ENCODE measurements at places on chromosomes 7 and 10.

DNA sequence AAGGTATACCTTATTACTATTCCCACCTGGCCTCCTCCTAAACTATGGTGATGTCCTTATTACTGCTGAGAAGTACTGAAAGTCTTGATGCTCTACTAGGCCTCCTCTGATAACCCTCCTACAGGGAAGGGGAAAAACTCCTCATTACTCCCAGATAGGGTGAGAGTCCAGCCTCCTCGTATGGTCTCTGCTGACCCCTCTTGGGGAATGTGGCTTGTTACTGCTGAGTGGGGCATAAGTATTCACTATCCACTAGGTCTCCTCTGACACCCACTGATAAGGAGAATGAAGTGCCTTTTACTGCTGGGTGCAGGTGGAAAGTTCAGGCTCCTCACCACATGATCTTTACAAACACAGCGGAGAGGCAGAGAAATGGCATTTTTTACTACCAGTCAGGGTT lies 222.9 kb downstream of the CHRM2 start:
- DNase-seq, result no peak

GRCh38 chr10:7205656-7206055 lies 205.2 kb downstream of the SFMBT2 start:
- no peak for DNase-seq

DNA sequence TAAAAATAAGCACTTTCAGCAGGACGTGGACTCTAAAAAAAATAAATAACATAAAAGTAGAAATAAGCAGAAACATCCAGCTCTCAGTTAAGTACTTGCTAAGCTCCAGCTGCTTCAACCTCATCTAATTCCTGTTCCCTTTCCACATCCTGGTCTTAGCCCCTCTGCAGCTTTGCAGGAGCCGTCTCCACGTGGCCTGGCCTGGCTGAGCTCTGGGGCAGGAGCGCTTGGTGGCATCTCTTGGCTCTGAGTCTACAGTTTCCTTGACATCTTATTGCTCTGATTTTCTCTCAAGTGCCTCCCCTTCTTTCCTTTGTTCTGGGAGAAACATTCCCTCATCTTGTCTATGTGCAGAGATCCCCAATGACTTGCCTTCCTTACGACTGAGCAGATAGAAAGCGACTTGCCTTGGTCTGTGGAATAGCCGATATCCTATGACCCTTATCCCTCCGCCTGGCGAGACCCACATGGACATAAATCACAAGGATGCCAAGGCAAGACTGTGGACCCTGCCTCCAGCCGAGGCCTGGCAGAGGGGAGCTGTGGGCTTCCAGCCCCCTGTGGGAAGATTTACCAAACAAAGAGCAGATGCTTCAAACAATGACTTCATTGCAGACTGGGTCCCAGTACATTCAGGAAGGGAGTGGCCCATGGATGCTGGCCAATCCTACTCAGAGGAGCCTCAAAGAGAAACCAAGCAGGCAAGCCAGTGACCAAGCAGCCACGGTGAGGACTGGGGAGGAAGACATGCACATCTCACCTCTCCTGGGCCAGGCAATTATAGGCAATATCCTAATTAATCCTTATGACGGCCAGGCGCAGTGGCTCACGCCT lies 61.9 kb downstream of the SPOCK2 start:
- DNase-seq, result no peak

- no peak for DNase-seq
Measured at GRCh38 chr10:1214071-1214675, 158.0 kb downstream of the WDR37 start.

DNA sequence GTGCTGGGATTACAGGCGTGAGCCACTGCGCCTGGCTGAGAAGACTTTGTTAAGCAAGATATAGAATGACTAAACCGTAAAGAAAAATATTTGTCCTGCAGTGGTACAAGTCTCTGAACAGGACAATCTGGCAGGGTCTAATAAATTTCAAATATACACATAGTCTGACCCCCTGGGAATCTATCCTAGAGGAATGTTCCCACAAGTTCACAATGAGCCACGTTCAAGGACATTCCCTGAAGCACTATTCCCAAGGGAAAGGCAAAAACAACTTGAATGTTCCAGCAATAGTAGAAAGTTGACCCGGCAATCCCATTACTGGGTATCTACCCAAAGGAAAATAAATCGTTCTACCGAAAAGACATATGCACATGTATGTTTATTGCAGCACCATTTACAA lies 82.0 kb downstream of the HIP1 start:
- no peak for DNase-seq

DNA sequence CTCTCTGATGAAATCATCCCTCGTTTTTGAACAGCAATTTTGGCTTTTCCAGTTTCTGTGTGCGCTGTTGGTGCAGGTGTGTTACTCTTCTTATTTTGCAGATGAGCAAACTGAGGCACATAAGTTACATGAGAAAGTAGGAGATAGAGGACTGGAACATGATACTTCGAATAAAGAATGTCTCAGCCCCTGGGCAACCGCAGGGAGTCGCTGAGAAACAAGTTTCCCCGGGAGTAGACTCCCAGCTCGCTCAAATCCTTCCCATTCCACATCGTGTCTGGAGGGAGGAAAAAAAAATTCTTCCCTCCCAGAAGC lies 18.0 kb downstream of the MXI1 start:
- DNase-seq, result no peak

- DNase-seq, result no peak
Measured at GRCh38 chr7:115631782-115632181, 398.8 kb downstream of the TFEC start.

DNA sequence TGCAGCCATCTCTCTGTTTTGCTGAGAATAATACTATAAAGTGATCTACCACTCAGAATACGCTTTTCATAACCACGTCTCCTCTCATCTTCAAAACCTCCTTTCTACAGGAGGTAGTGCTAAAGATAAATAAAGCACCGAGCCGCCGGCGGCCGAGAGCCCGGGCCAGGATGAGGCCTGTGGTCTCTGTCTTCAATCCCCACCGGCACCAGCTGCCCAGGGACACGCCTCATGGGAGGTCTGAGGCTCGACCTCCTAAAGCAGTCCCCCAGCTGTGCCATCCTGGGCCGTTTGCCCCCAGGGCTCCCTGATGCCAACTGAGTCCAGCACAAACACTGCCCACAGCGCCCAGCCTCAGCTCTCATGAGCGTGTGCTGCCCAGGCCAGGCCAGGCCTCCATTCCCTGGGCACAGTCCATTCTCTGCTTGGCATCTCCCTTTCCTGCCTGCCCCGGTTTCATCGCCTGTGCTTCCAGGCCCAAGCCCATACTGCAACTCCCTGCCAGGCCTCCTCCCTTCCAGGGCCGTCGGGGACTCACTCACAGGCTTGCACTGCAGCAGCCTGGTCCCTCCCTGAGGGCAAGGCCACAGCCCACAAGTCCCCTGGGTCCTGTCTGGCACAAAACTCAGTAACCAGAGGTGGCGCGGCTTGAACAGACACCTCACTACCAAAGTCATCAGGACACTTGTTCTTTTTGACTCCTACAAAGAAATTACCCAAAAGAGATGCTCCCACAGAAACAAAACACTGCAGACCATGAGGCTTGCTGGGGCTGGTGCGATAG lies 2.5 kb downstream of the INTS1 start:
- no peak for DNase-seq

- DNase-seq, result no peak
Measured at GRCh38 chr10:103828587-103829197, 26.7 kb downstream of the SH3PXD2A start.

DNA sequence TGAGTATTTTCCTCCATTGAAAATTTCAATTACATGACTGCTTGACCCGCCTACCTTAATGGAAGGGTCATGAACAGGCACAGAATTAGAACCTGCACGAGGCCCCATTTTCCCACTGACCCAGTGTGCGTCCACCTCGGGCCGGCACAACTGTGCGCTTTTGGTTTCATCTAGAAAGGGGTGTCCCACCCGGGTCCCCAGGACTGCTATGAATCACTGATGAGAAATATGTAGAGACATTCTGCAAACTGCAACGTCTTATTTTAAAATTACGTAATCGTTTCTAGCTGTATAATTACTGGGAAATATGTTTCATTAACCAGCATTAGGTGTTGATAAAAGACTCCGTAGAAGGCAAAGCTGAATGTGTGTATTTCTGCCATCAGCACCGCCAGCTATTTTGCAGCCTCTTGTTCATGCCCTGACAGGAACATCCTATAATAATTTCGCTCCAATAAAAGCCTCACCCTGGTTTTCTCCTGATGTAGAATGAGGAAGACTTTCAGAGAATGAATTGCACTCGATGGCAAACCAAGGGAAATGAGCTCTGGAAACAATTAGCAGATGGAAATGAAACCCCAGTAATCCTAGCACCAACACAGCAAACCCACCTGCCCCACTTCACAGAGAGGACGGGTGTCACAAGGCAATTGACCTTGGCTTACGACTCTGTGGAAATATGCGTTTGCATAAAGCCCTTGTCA lies 562.1 kb downstream of the DNAJB6 start:
- DNase-seq, result no peak

DNA sequence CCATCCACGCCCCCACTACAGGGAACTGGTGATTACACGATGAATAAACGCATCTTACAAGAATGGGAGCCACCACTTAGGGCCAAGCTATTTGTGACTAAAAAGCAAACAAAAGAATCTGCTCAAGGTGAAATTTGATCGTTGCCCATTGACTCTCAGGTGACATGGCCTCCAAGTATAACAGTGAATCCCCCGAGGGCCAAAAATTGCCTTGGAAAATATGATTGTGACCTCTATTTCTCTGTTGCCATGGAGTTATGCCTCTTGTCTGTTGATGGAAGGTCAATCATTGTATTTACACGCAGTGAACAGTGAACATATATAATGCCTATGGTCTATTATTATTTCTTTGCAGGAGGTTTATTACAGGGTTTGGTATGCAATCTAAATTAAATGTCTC lies 282.3 kb downstream of the KLF6 start:
- DNase-seq, result no peak

- DNase-seq, result no peak
Measured at GRCh38 chr7:1752771-1753563, 82.9 kb downstream of the ELFN1 start.

DNA sequence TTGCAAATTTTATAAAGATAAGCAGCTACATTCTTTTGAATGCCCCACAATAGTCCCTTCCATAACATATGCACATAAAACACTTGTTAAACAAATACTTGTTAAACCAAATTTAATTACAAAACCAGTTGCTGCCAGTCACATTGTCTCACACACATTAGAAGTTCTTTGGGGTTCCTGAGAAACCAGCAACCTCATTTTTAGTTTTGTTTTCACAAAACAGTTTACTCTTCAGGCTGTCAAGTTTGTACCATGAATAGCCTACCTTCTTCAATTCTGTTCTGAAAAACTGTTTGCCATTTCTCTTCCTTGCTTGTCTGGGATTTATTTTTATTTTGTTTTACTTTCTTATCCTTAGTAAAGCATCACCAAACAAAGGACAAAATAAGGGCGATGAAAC lies 176.5 kb upstream of the PHF14 start:
- no peak for DNase-seq

DNA sequence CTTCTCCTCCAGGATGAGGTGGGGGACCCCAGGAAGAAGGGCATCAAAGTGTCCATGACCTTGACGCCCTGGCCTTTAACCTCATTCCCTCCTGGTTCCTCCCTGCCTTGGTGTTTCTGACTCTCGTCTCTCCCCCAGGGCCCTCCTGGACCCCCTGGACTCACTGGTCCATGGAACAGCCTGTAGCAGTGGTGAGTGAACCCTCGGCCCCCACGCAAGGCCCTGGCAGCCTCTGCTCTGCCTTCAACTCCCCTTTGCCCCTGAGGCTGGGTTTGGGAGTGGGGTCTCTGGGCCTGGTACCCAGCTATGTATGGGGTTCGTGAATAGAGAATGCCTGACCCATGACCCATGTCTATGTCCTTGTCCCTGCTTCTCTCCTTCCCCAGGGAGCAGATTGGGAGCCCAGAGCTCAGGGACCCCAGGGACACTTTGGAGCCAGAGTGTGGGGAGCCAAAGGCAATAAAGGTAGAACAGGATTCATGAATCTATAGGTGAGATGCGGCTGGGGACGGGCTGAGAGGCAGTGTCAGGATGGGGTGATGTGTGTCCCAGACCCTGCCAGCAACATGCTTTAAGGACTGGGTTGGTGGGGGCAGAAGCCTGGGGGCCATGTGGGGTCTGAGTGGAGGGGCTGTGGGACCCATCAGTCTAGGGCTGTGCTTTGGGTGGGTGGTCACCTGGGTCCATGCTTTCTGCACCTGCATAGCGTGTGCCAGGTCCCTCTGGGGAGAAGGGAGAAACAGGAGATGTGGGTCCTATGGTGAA lies 18.4 kb upstream of the VOPP1 start:
- no peak for DNase-seq

DNA sequence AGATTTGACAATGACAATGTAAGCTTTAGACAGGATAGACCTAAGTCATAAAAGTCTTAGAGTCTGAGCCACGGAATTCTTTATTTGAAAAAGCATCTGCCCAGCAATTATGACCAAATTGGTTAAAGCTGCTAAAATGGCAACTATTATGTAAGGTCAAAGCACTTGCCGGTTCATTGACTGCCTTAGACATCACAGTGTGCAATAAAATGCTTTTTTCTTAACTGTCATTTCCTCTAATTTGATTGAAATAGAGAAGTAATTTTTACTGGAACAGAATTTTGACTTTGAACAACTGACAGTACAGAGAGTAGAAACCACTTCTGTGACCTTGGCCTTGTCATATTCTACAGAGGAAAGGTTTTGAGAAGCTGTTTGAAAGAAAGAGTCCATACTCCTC lies 142.9 kb downstream of the THSD7A start:
- DNase-seq, result no peak
